ENCODE measurements at places on chromosomes 3 and 15.

DNA sequence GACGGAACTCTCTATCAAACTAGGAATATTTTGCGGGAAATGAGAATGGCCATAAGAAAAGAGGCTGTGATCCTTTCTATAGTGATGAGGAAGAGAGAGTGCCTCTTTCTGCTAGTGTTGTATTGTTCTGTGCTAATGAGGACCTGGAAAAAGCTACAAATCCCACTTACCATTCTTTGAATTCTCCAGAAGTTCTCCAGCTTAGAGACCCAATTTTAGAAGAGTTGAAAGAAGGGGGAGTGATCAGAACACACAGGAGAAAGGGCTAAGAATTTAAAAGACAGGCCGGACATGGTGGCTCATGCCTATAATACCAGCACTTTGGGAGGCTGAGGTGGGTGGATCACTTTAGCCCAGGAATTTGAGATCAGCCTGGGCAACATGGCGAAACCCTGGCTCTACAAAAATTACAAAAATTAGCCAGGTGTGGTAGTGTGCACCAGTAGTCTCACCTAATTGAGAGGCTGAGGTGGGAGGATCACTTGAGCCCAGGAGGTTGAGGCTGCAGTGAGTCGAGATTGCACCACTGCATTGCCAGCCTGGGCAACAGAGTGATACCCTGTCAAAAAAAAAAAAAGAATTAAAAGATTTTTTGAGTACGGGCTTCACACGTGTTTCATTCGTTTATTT, 126.9 kb downstream of the IQCH start:
- H3K4me1 ChIP-seq = no peaks in the 10 kb centered on the region
- no peak overlapping the region for H3K27ac ChIP-seq
- DNase-seq = no peak
- H3K27me3 ChIP-seq = peaks cover 15% of the 10 kb centered on the region
- H3K4me3 ChIP-seq = no peak overlapping the region
- peaks cover 2% of the 10 kb centered on the region for H3K36me3 ChIP-seq

DNA sequence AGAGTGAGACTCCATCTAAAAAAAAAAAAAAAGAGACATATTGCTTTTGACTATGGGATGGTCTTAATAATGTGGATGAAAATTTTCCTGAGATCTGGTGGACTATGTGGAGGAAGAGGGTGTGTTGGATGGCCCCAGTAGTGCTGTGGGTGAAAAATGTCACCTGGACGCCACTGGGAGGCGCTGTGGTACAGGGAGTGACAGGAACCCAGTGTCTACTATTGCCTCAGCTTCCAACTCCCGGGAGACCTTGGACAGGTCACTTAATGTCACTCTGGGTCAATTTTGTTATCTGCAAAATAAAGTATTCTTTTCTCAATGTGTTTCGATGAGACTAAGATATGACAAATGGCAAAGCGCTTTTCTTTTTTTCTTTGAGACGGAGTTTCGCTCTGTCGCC, 27.7 kb upstream of the DCP1A start:
- peak; percentile 26 for DNase-seq
- no peak overlapping the region for H3K4me3 ChIP-seq
- peaks cover 8% of the 10 kb centered on the region for H3K36me3 ChIP-seq
- peaks cover 4% of the 10 kb centered on the region for H3K4me1 ChIP-seq
- H3K27me3 ChIP-seq = peaks cover 66% of the 10 kb centered on the region
- H3K27ac ChIP-seq = no peak overlapping the region

DNA sequence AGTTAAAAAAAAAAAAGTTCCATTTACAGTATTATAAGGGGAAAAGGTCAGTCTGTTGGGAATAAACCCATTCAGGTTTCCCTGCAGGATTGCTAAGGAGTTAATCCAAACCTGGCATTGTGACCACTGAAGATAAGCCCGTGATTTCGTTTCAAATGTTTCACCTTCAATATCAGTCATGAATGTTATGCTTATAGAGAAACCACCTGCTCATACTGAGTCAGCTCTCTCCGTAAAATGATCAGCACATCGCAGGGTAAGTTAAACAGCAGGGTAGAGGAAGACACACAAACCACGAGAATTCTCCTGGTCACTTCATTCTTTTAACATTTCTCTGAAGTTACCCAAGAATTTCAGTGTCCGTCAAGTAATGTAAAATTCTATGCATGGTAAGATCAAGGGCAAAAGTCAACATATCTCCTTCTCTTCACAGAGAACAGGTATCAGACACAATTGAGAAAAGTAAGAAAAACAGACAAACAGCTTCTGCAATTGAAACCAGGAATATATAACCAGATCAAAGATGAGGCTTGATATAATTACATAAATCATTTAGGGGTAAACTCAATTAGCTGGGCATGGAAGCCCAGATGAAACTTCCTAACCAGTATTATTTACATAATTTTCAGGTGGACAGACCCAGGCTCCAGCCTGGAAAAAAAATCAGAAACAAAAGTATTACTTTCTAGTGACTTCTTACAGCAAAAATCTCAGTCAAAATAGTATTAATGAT, 67.6 kb upstream of the ARHGEF3 start:
- no peak for DNase-seq
- H3K27me3 ChIP-seq = no peaks in the 10 kb centered on the region
- H3K27ac ChIP-seq = peak overlapping the region; percentile 93

DNA sequence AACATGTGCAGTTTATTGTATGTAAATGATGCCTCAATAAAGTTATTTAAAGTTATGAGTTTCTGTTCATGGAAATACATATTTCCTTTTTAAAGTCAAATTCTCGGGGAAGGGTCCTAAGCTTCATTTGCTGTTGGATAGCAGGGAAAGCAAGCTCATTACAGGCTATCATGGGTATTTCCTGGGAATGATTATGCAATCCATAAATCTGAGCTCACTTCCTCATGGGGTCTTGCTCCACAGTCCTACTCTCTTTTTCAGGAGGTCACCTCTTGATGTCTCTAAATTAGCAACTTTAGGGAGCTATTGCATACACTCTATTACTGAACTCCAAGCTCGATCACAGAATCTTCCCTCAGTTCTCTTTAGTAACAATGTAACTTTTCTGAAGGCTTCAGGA, 69.9 kb upstream of the TP63 start:
- peaks cover 9% of the 10 kb centered on the region for H3K4me1 ChIP-seq
- no peaks in the 10 kb centered on the region for H3K36me3 ChIP-seq
- DNase-seq = no peak
- H3K4me3 ChIP-seq = no peak overlapping the region
- H3K27me3 ChIP-seq = no peaks in the 10 kb centered on the region

GRCh38 chr3:169085827-169086226, 577.7 kb downstream of the MECOM start:
- no peak overlapping the region for H3K27ac ChIP-seq
- no peaks in the 10 kb centered on the region for H3K36me3 ChIP-seq
- H3K4me3 ChIP-seq = no peak overlapping the region
- no peaks in the 10 kb centered on the region for H3K27me3 ChIP-seq
- H3K4me1 ChIP-seq = no peaks in the 10 kb centered on the region

DNA sequence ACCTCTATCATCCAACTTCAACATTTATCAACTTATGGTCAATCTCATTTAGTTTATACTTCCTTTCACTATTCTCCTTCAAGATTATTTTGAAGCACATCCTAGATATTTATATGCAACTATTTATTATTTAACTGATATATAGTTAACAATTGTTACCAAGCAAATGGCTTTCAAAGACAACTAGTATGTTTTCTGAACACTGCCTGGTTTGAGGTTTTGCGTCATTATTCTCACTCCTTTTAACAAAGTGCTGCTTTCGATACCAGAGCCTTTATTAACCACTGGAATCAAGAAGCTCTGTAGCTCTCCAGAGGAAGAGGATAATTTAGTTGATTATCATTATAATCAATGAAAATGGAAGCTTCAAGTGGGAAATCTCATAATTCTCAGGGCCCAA, 19.6 kb downstream of the ZIC1 start:
- H3K4me1 ChIP-seq = no peaks in the 10 kb centered on the region
- no peak overlapping the region for H3K27ac ChIP-seq
- H3K36me3 ChIP-seq = peaks cover 3% of the 10 kb centered on the region
- no peak for DNase-seq
- H3K4me3 ChIP-seq = no peak overlapping the region
